Lower leg skin (tissue), 4 donors: ENCODE measurements at places on chromosomes 2 and 18. TPM values are rescaled to one million over a fixed set of nuclear protein-coding genes. Genes with fewer than 3 reads are reported as not detected.
A peak's percentile ranks its signal among the peaks of the same experiment; 100 is the strongest.

SMCHD1 gene
- total RNA-seq, result 34.7 TPM

TEX44 gene
- not detected for total RNA-seq

DNA sequence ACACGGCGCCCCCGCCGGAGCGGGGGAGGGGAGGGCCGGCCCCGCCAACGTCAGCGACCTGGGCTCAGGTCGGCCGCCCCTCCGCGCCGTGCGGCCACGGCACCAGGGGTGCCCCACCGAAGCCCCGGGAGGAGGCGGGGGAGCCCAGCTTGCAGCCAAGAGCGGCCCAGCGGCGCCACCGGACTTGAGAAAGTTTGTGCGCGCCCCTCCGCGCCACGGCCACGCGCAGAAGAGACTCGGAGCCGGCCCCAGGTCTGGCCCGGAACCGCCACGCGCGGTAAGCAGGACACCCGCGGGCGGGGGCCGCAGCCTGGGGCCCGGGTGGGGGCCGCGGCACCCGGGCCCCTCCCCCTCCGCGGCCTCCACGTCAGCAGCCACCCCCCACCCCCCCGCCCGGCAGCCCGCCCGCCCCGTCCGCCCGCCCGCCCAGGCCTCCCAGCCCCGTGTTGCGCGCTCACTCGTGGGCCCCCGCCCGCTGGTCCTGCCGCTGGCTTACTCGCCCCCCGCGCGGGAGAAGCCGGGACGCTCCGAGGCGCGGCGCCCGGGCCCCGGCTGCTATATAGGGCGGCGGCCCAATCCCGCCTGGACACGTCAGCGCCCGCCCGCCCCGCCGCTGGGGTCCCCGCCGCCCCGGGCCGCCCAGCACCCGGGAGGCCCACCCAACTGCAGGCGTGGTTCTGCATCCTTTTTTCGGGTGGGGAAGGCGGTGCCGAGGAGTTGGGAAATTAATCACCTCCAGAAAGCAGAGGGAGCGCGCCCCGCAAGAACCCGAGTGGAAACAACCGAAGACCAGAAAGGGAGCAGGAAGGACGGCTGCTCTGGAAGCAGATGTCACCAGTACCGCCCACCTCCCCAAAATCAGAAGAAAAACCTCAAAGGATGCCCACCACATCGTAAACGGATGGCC is 42.9 kb downstream of the HDLBP start:
- DNase-seq, result peak; percentile 93

AGXT gene
- total RNA-seq, result not detected

GRCh38 chr2:134855709-134856108 is 17.3 kb downstream of the ACMSD start:
- DNase-seq, result no peak

- no peak for DNase-seq
Observed at GRCh38 chr2:28394997-28395333, 2.3 kb downstream of the FOSL2 start.

- DNase-seq, result no peak
Observed at GRCh38 chr18:21903709-21904108, 163.1 kb downstream of the MIB1 start.

- DNase-seq, result no peak
Observed at GRCh38 chr18:57445488-57446319, 10.5 kb downstream of the ONECUT2 start.

GRCh38 chr2:132773331-132773730 is 103.3 kb upstream of the LYPD1 start:
- DNase-seq, result no peak

ST8SIA3 gene
- total RNA-seq, result not detected

GRCh38 chr18:80194874-80195570 is 52.3 kb downstream of the PARD6G start:
- no peak for DNase-seq

- DNase-seq, result no peak
Observed at GRCh38 chr2:157363612-157364101, 38.0 kb upstream of the ERMN start.

DNA sequence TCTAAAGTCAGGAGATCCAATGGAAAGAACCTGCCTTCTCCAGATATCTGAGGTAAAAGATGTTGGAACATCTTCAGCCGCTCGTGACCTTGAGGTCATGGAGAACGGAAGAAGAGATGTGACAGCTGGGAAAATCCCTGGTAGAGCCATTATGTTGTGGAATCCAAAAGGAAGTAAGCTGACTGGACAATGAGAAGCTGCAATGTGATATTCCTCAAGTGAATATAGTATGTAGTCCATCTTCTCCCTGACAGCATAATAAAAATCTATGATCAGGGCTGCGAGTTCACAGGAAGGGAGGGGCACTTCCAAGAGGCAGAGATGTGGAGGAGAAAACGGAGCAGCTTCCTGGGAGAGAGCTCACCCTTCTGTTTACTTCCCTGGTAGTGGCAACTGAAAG is 201.0 kb upstream of the SP5 start:
- no peak for DNase-seq

GRCh38 chr2:47645246-47645645 is 137.7 kb upstream of the MSH6 start:
- no peak for DNase-seq

DNA sequence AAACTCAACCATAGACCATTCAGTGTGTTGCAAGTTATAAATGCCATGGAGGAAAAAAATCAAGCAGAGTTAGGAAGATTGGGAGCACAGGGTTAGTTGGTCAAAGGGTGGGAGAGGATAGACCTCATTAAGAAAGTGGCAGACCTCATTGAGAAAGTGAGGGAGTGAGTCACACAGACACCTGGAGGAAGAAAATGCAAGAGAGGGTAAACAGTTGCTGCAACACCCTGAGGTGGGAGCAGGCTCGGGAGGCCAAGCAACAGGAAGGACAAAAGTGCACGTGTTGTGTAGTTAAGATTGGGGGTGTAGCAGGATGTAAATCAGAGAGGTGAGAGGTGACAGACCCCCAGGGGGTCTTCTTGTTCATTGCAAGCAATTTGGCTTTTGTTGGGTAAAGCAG is 6.4 kb downstream of the IL1RL1 start:
- no peak for DNase-seq

SLC14A1 gene
- 0.59 TPM for total RNA-seq

GRCh38 chr18:3154214-3154613 is 65.6 kb downstream of the MYOM1 start:
- no peak for DNase-seq

DNA sequence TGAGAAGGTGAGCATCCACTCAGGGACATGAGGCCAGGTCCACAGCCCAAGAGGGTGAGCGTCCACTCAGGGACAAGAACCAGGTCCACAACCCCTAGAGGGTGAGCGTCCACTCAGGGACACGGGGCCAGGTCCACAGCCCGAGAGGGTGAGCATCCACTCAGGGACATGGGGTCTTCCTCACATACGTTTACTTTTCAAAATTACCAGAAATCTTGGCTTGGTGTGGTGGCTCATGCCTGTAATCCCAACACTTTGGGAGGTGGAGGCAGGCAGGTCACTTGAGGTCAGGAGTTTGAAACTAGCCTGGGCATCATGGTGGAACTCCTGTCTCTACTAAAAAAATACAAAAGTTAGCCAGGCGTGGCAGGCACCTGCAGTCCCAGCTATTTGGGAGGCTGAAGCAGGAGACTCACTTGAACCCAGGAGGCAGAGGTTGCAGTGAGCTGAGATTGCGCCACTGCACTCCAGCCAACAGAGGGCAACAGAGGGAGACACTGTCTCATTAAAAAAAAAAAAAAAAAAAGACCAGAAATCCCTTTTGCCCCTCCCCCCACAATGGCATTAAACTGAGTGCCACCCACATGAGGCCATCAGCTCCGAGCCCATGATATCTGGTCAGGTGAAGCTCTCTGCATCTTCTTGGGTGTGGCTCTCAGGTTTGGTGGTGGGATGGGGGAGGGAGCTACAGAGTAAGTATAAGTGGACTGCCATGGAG is 9.0 kb upstream of the MBP start:
- DNase-seq, result peak; percentile 75

DNA sequence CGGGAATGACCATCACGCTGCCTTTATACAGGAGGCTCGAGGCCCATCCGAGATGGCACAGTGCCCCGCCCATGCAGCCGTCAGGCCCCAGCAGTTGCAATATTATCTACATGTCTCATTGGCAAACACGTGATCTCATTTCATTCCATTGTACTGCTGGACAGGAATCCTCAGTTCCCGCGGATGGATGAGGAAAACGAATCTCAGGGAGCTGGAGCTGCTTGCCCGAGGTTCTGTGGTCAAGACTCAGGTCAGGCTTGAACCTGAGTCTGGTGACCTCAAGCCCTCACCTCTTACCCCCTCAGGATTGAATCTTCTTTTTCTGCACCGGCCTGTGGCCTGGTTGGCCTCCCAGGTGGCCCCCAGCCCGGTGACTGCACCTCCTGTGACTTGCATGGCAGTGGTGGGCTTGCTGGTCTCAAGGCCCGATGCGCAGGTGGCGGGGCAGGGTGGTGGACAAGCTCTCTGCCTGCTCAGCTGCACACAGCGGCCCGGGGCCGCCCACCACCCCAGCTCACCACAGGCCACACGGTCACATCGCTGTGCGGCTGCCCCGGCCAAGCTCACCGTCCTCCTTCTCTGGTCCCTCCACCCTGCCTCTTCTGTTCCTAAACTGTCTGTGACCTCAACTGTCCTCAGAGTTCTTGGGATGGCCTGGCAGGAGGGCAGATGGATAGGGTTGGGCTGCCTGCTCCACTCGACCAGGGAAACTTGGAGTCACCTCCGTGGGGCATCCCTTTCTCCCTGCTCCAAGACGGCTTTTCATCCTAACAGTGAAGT is 52.0 kb upstream of the HS6ST1 start:
- no peak for DNase-seq

LRRTM1 gene
- total RNA-seq, result not detected

DNA sequence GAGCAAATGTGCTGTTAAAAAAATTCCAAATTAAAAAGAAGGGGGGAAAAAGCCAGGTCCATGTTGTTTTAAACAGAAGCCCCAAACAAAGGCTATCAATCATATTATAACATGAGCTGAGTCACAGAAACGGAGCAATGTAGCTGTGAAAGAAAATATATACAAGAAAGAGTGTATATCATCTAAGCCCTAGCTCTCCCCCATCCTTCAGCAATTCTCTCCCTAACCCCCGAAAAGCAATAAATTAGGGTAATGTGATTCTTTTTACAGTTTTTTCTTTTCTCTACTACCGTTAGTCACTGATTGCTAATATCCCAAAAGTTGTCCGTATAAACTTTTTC is 25.3 kb downstream of the FEZ2 start:
- DNase-seq, result no peak

DNA sequence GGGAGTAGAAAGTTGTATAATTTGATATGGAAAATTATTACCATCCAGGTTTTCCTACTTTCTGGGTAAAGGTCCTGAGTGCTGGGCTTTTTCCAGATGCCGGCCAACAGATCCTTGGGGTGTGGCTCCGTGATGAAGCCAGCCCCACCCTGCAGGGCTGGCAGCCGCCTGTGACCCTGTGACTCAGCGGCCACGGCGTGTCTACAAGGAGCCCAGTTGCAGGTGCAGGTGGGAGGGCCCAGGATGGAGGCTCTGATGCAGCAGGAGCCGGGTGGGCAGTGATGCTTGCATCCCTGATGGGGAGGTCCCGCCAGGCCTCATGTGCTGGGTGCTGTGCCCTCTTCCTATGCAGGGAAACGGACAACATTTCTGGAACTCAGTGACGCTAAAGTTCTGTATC is 96.0 kb upstream of the ALKAL2 start:
- DNase-seq, result no peak

GRCh38 chr18:6610466-6610865 is 119.0 kb upstream of the ARHGAP28 start:
- no peak for DNase-seq

- DNase-seq, result peak; percentile 81
Observed at GRCh38 chr2:195659982-195660890, 3.2 kb downstream of the SLC39A10 start.

GRCh38 chr2:30312916-30313315 is 81.6 kb downstream of the LBH start:
- DNase-seq, result no peak

GRCh38 chr2:147916723-147917122 is 71.9 kb downstream of the ACVR2A start:
- DNase-seq, result no peak

DNA sequence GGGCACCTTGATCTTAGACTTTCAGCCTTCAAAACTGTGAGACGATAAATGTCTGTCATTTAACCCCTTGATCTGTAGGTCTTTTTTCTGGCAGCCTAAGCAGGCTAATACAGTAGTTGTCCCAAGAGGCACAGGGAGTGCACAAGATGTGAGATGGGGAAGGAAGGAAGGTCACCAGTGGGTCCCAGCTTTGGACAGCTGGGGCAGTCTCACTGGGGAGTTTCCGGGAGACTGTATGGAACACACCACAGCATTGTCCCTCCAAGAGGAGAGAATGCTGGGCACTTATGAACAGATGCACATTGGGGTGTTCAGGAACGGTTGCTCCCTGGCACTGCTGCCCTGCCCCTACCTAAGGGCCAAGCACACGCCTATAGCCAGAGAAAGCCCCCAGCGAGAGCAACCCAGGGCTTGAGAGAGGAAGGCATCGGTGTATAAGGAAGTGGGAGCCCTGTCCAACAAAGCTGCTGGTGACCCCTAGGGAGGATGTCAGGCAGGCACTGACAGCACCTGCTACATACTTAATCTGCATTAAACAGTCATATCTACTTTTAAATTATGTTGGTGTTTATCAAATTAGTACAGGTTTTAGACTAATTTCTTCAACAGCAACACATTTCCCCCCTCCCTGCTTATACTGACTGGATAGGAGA is 11.6 kb upstream of the NCK2 start:
- no peak for DNase-seq

GRCh38 chr2:219593154-219593553 is 4.5 kb upstream of the STK11IP start:
- no peak for DNase-seq
